ENCODE measurements at places on chromosomes 1 and 21.

GRCh38 chr1:157105988-157106812, 6.6 kb upstream of the ETV3L start:
- DNase-seq = peak; percentile 82

- peak; percentile 62 for DNase-seq
Observed at GRCh38 chr1:238052496-238053266, 162.0 kb upstream of the ZP4 start.

DNA sequence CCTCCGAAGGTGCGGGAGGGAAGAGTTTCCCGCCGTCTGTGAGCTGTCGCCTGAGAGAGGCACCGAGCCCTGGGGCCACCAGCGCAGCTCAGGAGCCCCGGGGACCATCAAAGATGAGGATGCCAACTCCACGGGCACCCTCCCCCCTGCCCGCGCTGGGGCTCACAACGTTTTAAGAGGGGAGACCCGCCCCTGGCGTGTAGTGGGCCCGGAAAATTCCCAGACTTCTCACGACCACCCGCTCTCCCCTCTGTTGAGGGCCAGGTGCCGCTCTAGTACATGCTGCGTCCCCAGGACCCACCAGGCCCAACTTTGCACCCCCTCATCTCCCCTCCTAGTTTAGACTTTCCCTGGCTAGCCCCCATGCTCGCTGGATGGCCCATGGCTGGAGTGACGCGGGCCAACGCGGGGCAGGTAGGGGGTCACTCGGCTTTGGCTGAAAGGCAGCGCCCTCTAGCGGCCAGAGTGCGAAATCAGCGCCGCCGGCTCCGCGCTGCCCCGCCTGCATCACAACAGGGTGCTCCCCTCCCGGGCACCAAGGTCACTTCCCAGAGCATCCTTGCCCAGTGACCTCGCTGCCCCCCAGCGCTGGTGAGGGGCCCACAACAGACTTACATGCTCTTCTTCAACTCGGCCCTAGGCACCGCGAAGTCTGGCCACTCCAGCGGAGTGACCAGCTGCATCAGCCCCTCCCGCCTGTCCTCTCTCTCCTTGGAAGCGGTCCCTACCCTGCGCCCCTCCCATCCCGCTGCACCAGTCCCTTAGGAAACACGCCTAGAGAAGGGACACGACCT, 1.8 kb downstream of the CD160 start:
- DNase-seq = peak; percentile 59

DNA sequence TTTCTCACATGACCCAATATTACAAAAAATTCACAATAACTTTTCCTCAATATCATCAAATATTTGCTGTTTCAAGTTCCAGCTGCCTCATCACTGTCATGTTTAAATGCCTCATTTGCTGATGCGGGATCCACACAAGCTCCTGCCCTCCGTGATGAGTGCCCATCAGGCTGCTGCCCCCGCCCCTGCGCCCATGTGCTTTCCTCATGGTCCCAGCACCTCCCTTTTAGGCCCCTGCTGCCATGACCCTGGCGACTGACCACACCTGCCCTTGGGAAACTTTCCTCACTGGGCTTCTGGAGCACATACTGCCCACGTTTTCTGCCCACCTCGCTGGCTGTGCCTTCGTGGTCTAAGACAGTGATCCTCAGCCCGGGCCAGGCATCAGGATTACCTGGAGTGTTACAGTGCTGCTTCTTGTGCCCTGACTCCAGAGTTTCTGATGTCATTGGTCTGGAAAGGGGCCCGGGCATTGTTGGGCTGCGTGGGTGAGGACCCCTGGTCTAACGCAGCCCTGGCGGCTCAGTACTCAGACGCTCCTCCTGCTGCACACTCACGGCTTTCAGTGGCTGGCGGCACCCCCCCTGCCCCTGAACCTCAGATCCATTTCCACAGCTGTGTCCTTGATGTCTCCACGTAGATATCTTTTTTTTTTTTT, 20.5 kb downstream of the PLEKHM2 start:
- DNase-seq = no peak

DNA sequence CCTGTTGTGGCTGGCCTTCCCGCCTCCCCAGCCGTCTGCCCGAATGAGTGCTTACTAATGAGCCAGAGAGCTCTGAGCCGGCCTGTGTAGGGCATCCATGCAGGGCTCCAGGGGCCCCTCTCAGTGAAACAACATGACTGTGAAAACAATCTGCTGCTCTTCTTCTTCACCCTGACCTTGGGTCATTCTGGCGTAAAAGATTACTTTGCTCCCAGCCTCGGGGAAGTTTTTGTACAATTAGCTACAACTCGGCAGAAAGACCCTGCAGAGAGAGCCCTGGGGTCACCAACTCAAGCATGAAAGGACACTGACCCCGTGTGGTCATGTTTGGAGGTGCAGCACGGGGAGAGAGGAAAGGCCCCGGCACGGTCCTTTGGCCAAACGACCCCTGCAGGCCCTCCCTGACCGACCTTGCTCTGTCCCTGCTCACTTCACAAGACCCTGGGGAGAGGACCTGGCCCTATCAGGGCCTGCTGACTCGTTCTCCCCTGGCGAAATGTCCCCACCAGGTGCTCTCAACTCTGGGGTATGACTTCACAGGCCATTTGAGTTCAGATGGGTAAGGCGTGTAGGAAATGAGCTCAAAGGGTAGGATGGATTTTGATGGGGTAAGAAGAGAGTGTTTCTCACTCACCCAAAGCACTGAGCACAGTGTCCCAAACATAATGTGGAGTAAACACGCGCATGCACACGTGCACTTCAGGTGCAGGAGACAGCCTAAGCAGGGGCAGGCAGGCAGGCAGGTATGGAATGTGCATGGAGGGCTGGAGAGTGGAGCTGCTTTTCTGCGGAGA, 22.9 kb upstream of the FAM20B start:
- peak; percentile 73 for DNase-seq

DNA sequence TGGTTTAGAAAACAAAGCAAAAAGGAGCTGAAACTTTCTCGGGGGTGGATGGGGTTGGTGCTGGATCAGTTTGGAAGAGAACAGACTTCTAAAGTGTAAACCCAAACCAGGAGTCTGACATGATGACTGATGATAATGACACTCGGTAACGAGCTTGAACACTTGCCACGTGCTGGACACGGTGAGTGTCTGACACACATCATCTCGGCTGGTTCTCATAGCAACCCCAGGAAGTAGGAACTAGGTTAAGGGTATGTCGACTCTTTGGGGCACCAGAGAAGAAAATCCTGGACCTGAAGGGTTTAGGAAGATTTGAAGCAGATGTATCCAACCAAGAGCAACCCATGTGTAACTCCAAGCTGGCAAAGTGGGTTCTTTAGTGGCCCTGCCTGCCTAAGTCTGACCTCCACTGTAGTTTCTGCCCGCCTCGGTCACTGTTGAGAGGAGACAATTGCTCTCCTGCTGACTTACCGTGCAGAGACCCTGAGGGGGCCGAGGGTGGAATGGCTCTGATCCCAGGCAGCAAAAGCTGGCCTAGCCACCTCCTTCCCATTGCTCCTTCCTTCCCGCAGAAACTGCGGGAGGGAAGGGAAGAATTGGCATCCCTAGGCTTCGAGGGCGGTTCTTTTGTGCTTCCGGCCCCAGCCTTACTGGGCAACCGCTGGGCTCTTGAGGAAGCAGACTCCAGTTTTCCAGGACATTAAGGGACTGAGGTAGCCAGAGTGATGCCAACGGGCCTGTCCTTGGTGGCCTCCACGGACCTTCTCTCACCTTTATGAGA, 156.0 kb downstream of the TOMM20 start:
- no peak for DNase-seq

Data from fibroblast of upper back skin (primary cell).